ENCODE measurements at places on chromosomes 6 and 20.

DNA sequence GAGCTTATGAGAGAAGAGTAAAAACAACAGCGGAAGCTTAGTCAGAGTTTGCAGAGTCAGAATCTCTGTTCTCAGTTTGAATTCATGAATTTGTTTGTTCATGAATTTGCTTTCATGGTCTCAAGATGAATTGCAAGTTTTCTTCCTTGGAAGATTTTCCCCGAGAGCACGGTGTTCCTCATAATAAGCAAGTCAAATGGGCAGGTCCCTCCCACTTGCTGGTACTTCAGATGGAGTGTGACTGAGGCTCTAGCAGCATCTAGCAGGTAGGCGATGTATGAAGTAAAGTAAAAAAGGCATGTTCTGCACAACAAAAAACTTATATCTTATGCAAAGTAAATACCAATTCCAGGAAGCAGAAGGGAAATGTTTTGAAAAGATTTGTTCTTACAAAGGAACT is 15.5 kb upstream of the MLIP start:
- no peak for DNase-seq

DNA sequence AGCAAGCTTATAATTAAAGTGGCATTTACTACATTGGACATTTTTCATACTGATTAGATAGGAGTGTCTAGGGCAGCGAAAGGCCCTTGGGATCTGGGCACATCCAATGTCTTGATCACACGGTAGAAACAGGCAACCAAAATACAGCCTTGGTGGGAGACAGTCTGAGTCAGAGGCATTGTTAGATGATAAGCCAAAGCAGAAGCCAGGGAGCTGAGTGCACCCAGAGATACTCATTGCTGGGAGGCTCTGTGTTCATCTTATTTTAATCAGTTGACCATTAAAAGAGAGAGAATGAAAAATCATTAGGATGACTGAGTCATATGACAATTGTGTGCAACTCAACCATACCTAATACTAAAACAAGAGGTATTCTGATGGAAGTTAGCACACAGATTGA is 109.5 kb downstream of the LCA5 start:
- no peak for DNase-seq

DNA sequence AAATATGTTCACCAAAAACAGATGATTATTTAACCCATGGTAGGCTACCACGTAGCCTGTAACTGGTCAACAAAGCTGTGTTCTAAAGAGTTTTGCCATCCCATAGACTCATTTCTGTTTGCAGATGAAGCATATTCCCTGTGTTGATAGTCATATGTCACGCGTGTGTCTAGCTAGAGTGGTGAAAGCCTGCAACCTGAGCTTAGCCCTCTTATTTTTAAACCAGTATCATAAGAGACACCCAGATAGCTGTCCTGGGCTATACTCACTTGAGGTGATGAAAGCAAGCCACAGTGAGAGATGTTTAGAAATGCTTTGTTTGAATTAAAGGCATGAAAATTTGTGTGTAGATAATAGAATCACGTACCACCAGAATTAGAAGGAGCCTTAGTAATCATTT is 307.8 kb downstream of the ZFAND3 start:
- no peak for DNase-seq

GRCh38 chr6:151323791-151324487 is 67.4 kb downstream of the ZBTB2 start:
- DNase-seq, result peak; percentile 74

- DNase-seq, result no peak
Observed at GRCh38 chr20:40744072-40744817, 55.2 kb upstream of the MAFB start.

- DNase-seq, result no peak
Observed at GRCh38 chr6:36906539-36907325, 21.0 kb downstream of the C6orf89 start.
